ENCODE measurements at places on chromosomes 1 and 21.

GRCh38 chr21:33857846-33858666 lies 57.5 kb downstream of the ATP5PO start:
- no peak for DNase-seq

DNA sequence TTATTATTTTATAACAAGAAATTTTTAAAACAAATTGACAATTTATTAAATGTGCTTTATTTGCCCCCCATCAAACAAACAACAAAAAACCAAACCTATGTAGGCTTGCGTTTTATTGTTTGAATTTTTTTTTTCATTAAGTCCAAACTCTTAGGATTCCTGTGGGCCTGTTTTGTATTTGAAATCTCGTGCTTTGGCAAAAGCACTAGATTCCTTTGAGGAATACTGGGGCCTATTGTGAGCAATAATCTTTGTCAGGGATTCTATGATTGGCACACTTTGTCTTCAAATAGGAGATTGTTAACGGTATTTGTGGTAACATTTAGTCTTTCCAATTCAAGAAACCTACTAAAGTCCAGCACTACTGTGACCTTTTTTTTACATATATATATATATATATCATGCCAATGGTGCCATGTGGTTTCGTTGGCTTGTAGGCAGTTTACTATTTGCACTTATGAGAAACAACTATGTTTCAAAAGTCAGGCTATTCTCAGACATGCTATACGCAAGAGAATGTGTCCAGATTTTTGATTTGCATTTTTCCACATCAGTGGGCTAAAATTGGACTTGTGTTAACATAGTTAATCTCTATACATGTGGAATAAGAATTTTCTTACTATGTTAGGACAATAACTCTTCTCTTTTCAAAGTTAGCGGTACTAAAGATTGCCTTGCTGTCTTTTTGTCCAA lies 70.4 kb upstream of the GREM2 start:
- no peak for DNase-seq

DNA sequence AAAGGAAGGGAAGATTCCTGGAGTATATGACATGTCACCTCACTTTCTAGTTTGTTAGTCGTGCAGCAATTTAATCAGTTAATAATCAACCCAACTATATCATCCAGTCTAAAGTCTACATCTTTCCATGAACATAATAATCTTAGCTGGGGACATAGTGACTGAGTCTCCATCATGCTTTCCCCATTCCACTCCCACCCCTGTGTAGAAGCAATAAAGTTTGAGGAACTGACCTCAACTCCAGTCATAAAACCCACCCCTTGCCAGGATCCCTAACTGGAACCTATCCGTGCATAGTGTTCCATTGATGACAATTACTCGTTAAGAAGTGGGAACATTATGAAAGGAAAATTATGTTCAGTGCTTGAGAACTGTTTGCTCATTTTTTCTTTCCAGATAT lies 48.9 kb upstream of the MROH9 start:
- no peak for DNase-seq

DNA sequence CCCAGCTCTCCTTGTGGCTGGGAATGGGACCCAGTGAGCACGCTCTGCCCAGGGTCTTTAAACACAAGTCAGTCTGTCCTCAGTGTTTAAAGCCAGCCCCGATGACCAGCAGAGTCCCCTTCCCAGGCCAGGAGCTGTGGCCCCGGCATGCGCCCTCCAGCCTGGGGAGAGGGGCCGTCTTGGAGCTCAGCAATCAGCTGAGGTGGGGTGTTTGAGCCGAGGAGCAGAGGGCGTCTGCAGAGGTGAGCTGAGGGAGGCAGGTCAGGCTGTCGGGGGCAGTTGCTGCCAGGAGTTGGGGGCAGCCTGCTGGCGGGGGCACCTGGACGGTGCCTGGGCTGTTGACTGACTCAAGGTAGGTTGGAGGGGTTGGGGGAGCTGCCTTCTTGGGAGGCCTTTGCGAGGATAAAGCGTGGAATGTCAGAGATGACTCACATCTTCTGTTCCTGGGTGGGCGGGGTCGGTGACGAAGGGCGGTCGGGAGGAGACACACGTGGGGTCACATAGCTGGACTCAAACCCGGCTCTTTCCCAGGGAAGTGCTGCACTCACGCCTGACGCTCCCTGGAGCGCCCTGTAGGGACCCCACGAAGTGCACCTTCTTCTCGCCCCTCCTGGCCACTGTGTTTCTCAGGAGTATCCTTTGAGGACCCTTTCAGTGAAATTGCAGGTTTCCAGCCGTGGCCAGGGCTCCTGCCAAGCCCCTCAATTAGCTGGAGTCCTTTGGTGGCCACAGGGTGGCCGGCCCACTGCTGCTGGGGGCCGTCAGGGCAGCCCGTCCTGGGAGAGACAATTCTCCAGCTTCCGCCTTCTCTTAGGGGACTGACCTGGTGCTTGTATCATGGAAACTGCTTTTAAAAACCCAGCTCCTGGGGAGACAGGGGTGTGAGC lies 86.2 kb downstream of the SIK1 start:
- no peak for DNase-seq

GRCh38 chr1:84402501-84402900 lies 4.2 kb downstream of the DNASE2B start:
- DNase-seq, result no peak

DNA sequence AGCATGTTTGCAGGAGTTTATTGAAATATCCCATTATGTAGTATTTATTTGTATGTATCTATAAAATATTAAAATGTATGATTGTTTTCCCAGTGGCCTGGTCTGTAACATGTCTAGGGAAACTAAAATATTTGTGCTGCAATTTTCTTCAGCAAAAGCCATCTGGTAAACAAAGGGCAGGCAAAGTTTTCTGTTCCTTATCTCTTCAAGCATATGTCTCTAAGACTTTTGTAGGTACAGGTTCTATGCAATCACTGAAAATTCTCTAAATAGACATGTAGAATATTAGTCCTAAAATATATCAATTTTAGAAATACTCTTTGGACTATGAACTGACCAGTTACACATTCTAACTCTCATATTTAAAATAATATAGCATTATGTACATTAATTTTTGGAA lies 585.8 kb upstream of the RGS18 start:
- no peak for DNase-seq

- no peak for DNase-seq
Observed at GRCh38 chr21:14058566-14058965, 152.2 kb downstream of the LIPI start.

DNA sequence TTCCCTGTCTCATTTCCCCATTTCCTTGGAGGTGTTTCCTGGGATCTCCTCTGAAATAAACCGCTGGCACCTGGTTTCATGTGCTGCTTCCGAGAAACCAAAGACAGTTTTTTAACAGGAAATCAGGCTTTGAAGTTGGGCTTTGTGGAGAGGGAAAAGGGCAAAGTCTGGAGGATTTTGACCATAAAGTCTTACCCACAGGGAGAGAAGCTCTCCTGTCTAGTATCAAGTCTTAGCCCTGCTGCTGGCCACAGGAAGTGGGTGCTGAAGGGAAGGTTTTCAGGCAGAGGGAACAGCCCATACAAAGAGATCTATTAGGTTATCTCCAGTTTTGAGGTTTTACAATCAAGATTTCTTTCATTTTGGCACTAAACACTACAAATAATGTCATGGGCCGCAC lies 29.3 kb downstream of the SLC5A9 start:
- DNase-seq, result no peak

DNA sequence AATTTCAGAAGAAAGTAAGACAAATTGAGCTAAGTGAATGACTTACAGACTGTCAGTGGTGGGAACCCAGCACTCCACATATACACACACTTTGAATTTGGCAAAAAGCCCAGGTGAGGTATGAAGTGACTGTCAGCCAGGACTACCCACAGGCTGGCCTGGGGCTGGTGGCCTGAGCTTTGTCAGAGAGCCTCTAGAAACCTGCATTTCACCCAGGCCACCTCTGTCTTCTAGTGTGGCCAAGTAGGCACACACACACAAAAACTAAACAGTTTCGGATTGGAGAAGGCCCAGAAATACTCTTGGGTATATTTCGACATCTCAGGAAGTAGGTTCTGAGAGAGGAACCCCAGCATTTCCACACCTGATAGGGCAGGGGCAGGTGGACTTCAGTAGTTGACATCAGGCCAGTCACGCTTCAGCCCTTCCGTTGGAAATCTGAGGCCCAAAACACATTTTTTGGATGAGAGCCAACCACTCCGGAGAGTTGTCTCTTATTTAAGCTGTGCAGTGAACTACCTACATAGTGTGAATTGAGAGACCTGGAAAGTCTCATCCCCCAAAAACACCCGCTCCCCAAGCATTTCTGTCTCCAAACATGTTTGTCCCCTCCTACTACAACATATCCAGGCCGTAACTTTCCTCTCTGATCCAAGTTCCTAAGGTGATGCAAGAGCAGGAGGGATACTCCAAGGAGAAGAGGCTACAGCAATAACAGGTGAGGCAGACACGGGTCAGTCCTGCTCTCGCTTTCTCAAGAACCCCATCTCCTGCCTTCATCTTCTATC lies 167.2 kb upstream of the PROX1 start:
- DNase-seq, result no peak
